ENCODE measurements at places on chromosomes 12 and 14.

GRCh38 chr12:115934046-115934445 lies 343.4 kb downstream of the MED13L start:
- DNase-seq, result no peak

- no peak for DNase-seq
Measured at GRCh38 chr12:14322403-14322802, 43.1 kb upstream of the ATF7IP start.

GRCh38 chr14:65149116-65149515 lies 46.8 kb upstream of the MAX start:
- DNase-seq, result no peak

GRCh38 chr12:78703820-78704525 lies 160.6 kb upstream of the SYT1 start:
- DNase-seq, result no peak

GRCh38 chr14:77151918-77152588 lies 10.5 kb upstream of the ZDHHC22 start:
- peak; percentile 53 for DNase-seq

DNA sequence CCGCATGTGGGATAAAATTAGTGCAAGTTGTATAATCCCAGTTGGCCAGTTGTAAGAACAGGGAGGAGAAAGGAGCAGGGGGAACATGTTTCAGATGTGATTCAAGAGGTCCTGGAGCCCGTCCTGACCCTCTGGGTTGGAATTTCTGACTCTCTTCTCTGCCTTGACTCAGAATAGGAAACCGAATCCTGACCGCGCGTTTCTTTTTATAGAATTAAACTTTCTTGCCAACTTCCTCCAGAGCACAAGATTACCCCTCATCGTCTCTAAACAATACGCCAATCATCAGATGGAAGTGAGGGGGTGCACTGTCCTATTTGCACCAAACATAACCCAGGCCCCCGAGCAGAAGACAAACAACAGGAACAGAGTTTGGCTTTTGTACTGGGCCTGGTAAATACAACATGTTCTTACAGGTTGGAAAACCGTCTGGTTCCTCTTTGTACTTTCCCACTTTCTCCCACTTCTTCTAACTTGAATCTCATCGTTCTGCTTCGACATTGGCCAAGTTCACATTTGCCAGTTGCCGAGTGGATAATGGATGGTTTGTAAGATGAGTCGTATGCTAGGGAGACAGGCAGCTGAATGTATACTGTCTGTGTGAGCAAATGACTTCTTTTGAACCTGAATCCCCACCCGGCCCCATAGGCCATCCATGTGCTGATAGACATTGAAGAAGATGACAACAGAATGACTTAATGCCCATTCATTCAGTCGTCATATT lies 42.6 kb upstream of the MED13L start:
- DNase-seq, result no peak
